ENCODE measurements at places on chromosomes 3 and 15.

DNA sequence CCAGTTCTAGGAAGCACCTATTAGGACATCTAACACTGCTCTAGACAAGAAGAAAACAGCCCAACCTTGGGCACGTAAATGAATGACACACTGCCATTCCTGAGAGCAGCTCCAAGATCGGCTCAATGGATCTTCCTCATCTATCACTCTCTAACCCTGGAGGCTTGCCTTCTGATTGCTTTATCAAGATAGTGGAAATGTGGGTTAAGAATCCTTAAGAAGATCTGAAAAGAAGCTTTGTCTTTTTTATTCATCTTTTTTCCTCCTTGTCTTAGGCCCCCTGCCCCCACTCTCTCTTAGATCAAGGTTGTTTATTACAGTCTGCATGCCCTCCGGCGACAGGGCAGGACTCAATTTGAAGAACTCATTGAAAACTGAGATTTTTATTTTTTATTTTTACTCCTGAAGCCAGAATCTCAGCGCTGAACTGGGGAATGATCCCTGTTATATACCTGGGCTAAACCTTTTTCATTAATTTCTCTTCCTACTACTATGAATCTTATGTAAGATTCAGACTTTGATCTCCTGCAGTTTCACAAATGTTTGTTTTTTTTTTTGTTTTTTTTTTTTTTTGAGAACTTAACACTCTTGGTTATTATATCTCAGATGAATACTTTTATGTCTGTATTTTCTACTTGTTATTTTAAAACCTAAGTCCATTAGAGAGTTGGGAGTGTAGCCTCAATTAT lies 219.5 kb downstream of the SV2B start:
- no peak for ATAC-seq

DNA sequence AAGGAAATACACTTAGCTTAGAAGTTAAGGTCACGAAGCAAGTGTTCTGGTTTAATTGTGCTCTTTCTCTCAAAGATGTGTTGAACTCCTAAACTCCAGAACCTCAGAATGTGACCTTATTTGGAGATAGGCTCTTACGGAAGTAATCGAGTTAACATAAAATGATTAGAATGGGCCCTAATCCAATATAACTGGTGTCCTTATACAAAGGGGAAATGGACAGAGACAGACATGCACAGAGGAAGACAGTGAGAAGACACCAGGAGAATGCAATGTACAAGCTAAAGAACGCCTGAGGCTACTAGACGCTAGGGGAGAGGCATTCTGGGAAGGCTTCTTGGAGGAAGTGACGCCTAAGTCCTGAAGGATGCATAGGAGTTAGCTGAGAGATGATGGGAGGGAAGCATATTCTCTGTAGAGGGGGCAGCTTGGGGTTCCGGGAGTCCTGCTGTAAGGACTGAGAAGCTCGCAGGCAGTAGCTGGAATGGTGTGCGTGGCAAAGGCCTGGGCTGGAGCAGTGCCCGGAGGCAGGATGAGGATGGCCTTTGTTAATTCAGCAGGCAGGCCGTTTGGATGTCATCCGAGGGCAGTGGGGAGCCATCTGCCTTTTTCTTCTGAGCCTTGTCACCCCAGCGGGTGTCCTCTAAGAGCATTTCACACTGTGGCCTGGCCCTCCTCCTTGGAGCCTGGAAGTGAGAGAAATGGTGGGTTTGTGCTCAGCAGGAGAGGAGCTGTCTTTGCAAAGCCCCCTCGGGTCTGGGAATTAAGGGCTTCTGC lies 513.4 kb downstream of the SHQ1 start:
- ATAC-seq = no peak

- no peak for ATAC-seq
These were observed 170.7 kb downstream of the OCA2 start for GRCh38 chr15:27928386-27928785.

DNA sequence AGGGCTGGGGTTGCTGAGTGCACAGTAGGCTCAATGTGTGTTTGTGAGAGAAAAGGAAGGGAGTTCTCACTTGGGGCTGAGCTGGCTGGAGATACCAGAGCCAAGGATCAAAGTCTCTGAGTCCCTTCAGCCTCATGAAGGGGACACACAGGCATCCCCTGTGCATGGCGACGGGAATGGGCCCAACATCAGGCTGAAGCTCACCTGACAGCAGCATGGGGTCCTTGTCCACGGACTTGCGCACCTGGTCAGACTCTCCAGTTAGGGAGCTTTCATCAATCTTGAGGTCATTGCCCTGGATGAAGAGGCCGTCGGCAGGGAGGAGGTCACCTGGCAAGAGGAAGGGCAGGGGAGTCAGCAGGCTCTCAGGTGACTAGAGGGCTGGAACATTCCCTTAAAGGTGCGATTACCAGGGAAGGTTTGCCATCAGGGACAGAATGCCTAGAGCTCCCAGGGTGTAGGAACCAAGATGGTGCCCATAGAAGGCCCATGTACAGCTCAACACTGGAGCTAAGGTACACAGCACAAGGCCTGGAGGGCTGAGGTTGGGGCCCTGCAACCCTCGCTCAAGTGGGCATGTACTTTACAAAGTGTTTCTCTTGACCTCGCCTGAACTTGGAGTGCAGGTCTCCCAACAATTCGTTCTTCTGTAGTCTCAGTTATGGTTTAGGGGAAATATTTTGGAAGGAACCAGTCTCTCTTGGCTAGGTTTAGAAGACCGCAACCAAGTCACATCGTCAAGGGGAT lies 80.0 kb upstream of the SEC13 start:
- ATAC-seq = no peak

GRCh38 chr3:39644176-39644575 lies 165.2 kb upstream of the MYRIP start:
- no peak for ATAC-seq

GRCh38 chr3:4505688-4506558 lies 12.8 kb downstream of the ITPR1 start:
- no peak for ATAC-seq

DNA sequence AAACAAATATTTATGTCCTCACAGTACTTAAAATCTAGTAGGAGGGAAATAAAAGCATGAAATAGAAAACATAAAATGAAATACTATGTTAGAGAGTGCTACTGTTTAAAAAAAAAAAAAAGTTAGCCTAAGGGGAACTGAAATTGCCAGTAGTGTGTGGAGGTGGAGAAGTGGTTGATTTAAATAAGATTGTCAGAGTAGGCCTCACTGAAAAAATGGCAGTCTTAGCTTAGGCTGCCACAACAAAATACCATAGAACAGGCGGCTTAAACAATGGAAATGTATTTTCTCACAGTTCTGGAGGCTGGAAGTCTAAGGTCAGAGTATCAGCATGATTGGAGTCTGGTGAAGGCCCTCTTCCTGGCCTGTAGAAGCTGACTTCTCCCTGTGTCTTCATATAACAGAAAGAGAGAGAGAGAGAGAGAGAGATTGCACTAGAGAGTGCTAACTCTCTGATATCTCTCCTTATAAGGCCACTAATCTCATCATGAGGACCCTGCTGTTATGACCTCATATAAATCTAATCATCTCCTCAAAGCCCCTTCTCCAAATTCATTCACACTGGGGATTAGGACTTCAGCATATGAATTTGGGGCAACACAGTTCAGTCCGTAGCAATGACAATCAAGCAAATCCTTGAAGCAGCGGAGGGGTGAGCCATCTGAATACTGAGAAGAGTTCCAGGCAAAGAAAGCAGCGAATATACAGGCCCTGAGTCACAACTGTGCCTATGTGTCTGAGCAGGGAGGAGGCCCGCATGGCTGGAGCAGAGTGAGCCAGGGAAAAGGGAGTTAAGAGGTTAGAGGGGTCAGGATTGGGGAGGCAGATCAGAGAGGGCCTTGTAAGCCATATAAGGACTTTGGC lies 23.6 kb upstream of the LRRC34 start:
- ATAC-seq = no peak

DNA sequence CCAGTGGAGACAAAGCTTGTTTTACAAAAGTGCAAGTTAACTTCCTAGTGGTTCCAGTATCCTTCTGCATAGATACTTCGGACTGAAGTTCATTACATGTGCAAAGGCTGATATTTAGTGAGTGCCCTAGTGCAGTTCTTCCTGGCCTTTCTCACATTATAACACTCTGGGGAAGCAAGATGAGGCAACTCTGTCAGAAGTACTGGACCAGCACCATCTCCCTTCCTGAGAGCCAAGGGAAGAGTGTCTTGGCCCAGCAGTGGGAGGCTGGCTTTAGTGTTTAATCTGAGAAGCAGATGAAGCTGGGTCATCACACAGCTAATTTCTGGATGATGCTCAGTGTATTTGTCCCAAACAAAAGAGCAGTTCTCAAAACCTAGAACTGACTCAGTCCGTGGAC lies 397.7 kb downstream of the CACNA2D3 start:
- no peak for ATAC-seq

GRCh38 chr3:88203642-88204055 lies 53.9 kb downstream of the C3orf38 start:
- peak; percentile 66 for ATAC-seq

DNA sequence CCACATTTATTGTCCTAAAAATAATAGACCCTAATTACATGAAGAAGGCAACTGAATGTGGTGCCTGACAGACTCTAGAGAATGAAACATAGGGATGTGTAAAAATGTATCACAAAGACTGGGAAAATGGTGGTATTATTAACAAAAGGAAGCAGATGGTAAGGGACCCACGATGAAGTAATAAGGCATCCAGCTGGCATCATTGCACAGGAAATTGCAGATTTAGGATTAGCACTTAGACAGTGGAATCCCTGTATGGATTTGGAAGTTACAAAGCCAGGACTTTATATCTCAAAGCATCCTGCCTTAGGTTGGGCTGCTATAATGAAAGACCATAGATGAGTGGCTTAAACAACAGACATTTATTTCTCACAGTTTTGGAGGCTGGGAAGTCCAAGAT lies 104.3 kb downstream of the PPM1L start:
- no peak for ATAC-seq

- ATAC-seq = peak; percentile 63
These were observed 9.1 kb downstream of the ABHD5 start for GRCh38 chr3:43699864-43700263.

DNA sequence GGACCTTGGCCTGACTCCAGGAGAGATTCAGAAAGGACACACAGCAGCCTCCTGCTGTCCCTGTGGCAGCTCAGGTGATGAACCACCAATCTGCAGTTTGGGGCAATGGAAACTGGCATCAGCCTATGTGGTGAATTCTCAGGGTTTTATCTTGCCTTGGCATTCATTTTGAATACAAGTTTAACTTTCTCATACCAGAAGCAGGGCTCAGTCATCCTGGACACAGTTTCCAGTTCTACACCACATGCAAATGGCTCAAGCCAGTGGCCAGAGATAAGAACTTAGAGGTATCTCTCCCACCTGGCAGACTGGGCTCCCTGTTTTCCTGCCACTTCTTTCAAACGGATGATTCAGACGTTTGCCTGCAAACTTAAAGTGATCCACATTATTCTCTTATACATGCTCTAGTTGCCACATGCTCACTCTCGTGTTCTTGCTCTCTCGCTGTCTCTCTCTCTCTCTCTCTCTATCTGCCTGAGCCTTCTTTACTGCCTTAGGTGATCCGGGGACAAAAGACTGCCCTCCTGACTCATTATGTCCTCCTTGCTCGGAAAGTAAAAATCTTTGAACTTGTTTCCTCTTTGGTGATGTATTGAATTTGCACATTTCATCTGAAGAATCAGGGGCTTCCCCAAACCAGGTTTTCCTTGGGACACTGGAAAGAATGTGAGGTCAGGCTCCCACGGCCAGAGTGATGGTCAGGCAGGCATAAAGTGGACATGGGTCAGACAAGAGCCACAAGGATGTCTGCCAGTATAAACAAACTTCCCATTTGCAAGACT lies 99.6 kb upstream of the STT3B start:
- peak; percentile 42 for ATAC-seq

DNA sequence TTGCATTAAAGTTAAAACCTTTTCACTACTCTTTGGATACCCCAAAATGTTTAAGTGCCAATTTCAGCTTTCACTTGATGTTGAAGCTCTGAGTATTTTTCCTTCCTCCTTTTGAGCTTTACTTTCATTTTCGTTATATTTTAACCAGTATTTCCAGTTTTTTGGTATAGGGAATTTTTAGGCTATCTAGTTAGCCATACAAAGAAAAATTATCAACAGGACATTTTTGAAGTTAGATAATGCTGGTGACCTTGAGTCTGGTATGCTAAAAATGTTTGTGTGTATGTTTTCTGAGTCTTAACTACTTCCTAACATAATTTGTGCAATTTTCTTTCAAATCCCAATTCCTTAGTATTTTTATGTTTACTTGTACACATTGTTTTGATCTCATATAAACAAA lies 284.8 kb downstream of the OTOL1 start:
- ATAC-seq = no peak

DNA sequence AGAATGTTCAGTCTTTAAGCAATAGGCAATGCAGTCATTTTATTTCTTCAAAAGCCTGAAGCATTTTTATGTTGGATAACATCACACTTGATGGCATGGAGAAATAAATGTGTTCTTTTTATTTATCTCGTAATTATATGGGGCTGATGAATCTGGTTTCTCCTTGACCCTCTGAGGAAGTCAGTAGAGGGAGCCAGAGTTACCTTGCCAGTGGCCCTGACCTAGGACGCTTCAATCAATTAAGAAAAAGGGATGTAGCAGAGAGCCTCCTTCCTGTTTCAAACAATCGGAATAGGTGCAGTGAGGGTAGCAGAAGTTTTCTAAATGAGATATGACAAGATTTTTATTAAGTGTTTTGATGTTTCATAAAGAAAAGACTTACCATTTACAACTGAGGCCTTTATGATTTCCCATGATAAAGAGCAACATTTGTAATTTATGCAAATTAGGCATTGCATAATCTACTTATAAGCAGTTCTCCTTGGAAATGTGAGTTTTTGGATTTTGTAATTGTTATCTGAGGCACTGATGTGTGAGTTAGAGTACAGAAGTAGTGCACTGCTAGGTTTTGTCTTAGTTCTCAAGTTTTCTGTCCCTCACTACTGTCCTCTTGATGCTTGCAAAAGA lies 129.1 kb downstream of the RAP2B start:
- ATAC-seq = peak; percentile 66

DNA sequence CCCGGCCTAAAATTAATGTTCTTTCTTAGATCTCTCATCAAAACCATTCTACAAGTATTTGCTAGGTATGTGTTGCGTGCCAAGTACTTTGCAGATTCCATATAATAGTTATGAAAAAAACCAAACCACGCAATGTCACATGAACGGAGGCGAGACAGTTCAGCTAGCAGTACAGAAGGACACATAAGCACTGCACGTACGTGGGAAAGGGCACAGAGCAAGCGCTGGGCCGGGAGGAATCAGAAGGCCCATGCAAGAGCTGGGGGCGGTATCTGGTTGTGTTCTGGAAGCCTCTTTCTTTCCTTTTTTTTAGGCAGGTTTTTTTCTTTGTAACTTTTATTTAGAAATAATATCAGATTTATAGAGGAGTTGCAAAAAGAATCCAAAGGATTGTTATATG lies 11.3 kb downstream of the PDIA5 start:
- ATAC-seq = no peak

- no peak for ATAC-seq
These were observed 8.2 kb downstream of the TXNRD3 start for GRCh38 chr3:126646674-126647073.

DNA sequence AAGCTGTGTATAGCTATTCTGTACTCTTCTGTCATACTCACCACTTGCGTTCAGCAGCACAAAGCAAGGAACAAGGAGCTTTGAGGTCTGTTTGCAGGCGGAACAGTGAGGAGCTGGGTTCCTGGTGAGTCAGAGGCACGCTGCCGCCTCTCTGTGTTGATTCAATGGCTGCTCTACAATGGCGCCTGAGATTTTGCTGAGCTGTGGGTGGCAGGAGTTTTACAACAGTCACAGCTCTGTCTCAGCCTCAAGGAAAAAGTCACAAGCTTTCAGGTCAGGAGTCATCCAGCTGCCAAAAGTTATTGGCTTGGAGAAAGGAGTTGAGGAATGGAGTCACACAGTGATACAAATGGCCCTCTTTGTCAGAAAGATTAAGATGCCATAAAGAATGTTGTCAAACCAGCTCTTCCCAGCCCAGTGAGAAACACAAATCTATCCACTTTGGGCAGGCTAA lies 98.1 kb downstream of the SSR3 start:
- ATAC-seq = no peak

GRCh38 chr15:86481720-86482119 lies 402.0 kb downstream of the AGBL1 start:
- no peak for ATAC-seq

Measured in activated T-helper 17 cell treated with anti-CD3 and anti-CD28 coated beads, Interleukin-2, amount 50 U/mL, for 72 hours (primary cell).